ENCODE measurements at places on chromosomes 6 and 20. TPM values are rescaled to one million over a fixed set of nuclear protein-coding genes. Genes with fewer than 3 reads are reported as not detected.

The CST3 gene
- total RNA-seq: 1,478 TPM

The SAMHD1 gene
- 22.5 TPM for total RNA-seq

The FOXF2 gene
- total RNA-seq: not detected

The CTAGE9 gene
- total RNA-seq: not detected

The BACH2 gene
- total RNA-seq: 3.1 TPM

The KIF25 gene
- 0.43 TPM for total RNA-seq
